ENCODE measurements at places on chromosomes 13 and 19.

DNA sequence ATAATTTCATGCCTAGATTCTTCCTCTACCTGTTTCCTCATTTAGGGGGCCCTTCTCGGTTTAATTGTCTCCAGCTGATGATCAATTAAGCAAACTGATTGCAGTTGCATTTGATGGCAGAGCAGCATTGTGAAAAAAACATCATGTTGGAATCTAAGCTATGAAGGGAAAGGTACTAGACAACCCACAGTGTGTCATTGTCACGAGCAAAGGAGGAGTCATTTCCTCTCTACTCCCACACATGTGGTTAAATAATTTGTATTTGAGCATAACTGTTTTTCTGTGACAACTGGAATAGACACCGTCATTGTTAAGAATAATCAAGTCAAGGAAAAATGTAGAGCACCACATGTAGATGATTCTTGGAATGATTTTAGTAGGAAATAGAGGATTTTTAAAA is 240.3 kb downstream of the DCT start:
- DNase-seq, result no peak

- no peak for DNase-seq
These were observed 442.8 kb downstream of the FGF14 start for GRCh38 chr13:101959016-101959415.

DNA sequence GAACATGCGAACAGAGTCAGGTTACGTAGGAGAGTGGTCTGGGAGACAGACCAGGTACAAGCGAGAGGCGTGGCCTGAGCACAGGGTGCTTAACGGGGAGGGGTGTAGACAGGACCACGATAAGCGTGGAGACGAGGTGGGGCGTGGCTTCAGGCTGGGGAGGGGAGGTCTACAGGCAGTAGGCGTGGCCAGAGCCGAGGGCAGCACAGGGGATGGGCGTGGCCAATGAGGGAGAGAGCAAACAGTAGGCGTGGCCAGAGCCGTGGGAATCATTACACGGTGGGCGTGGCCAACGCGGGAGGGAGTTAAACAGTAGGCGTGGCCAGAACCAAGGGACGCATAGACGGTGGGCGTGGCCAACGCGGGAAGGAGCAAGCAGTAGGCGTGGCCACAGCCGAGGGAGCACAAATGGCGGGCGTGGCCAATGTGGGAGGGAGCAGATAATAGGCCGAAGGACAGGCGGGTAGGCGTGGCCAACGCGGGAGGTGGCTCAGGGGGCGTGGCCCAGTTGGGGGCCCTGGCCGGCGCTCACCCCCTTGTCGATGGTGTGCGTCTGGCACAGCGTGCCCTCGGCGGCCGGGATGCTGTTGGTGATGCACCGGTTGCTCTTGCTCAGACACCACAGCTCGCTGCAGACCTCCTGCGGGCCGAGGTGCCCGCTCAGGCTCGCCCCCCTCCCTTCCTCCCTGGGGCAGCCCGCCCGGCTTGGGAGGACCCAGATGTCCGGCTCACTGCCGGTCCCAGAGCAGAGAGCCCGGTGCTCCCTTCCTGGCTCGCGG is 15.2 kb upstream of the MYO1F start:
- peak; percentile 48 for DNase-seq

DNA sequence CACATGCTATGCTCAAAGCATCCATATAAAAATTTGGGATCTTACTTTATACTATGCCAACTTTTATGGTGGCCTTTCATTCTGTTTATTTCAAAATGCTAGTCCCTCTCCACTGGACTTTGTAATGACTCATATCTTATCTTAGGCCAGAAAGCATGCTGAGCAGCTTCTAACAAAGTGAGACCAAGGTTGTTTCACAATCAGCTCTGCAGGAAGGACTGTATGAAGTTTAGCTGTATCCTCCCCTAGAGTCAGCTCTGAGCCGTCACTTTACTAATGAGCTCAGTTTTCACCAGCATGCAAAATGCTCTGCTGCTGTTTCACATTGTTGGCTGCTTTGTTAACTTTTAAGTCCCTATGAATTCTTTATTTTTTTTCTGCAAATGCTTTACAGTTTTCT is 1608.8 kb downstream of the OLFM4 start:
- DNase-seq, result no peak

DNA sequence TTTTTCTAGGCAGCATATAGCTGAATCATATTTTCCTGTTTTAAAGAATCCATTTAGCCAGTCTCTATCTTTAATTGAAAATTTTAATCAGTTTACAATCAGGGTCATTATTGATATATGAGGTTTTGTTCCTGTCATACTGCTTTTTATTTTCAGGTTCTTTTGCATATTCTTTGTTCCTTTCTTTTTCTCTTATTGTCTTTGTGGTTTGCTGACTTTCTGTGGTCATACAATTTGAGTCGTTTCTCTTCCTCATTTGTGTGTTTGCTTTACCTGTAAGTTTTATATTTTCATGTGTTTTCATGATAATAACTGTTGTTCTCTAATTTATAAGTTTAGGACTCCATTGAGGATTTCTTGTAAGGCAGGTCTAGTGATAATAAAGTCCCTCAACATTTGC is 812.6 kb downstream of the DACH1 start:
- DNase-seq, result no peak

DNA sequence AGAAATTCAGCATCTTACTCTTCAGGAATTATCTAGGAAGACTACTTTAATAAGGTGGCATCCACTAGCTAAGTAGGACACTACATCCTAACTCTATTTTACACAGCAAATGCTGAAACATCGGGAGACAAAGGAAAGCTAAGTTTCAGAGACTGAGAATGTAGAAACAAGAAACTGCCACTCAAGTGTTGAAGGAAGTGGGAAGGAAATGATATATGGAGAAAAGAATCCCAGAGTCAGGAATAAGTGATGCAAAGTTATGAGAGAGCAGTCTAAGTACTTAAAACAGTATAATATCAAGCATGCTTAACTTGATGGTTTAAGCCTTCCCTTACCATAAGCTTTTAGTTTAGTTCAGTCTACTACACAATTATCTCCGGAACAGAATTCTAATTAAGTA is 52.4 kb downstream of the RBM26 start:
- no peak for DNase-seq

GRCh38 chr13:68304286-68304893 is 1074.3 kb upstream of the PCDH9 start:
- peak; percentile 7 for DNase-seq

DNA sequence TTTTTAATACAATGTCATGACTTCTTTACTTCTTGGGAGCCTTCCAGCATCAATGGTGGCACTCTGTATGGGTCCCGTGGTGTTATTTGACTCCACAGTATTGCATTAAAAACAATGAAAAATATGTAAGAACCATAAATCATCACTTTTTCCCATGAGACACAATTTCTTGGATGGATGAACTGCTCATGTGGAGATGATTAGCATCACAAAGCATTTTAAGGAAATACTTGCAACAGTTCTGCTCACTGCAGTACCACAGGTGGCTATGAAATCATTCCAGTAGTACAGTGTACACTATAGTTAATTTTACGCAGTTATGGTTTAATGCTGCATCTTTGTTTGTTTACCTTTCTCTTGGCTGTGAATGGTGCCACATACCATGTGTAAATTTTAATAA is 37.2 kb upstream of the C1QTNF9B start:
- DNase-seq, result no peak

DNA sequence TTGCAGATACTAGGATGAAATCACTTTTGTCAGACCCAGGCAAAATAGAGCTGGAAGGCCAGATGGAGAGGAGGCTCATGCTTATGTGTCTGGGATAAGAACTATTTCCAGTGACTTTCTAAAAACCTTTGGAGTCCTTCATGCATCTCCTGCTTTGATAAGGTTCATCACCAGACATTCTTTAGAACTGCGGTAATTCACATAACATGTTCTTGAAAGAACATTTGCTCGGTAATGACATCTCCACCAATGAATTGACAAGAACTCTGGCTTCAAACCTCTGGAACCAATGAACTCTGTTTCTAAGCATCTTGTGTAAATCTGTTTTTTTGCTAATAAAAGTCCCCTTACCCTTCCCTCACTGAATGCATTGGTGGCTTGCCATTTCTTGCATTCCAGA is 112.0 kb upstream of the KL start:
- no peak for DNase-seq

DNA sequence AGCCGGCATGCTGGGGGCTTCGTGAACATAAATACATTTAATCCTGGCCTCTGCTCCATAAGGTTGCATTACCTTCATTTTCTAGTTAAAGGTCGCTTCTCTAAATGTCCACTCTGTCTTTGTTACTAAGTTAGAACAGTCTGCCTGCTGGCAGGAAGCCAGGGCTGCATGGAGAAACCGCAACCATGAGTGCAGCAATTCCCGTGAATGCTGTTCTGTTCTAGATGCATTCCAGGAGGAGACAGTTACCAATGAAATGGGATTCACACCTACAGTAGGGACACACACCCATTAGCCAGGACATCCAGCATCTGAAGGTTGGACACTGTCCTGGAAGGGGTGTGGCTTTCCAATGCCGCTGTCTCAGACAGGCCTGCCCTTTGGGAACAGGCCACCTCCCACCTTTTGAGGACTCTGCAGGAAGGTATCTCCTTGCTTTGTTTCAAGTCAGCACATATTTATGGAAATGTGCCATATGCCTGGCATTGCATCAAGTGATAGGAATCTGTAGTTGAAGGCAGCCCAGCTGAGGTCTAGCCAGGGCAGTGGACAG is 129.7 kb downstream of the SLC7A1 start:
- DNase-seq, result no peak

DNA sequence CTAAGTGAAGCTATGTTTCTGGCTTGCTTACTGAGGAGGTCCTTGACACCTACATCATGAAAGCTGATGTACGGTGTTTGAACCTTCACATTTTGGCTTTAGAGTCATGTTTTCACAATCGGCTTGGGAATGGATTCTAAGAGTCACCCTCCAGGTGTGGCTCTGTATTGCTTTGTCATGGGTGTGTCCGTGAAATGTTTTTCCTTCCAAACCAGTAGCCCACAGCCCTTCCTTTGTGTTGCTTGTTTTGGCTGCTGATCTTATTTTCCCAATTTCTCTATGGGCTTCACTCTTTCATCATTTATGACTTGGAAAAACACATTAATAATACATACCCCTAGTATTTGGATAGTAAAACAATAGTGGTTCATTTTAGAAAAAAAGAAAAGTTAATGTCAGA is 240.6 kb downstream of the GGACT start:
- peak; percentile 30 for DNase-seq

- DNase-seq, result no peak
These were observed 153.8 kb upstream of the UQCRFS1 start for GRCh38 chr19:29366757-29367156.

- no peak for DNase-seq
These were observed 38.9 kb downstream of the TEX29 start for GRCh38 chr13:111359237-111359915.

GRCh38 chr13:43315522-43315921 is 292.1 kb downstream of the DNAJC15 start:
- DNase-seq, result no peak

All from SHP77 (cell line).